ENCODE measurements at places on chromosomes 3 and 15. TPM values are rescaled to one million over a fixed set of nuclear protein-coding genes. Genes with fewer than 3 reads are reported as not detected.

GRCh38 chr3:195085356-195086130, 185.4 kb downstream of the XXYLT1 start:
- no peak for DNase-seq

DNA sequence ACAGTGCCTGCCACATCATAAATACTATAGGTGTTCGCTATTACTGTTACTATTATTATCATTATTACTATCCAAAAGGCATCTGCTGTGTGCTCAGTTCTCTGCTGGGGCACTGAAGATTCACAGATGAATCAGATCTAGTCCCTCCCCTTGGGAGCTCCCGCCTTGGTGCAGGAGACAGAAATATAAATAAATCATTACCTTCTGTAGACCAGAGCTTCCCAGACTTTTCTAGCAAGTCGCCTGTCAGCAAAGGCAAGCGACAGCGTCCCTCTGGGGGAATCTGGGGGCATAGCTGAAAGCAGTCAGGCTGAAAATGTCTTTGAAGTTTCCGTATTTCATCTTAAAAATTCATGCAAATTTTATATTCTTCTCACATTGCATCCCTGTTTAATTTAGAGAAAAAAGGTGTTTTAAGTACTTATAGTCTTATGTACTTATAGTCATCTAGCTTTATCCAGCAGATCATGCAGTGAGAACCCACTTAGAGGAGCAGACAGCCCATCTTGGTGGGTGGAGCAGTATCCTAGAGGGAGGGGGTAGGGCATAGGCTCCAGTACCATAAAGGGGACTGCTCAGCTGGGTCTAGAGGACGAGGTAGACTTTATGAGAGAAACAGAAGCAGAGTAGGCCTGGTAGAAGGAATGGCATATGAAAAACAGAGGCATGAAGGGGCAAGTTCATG, 10.4 kb upstream of the BRPF1 start:
- no peak for DNase-seq

DNA sequence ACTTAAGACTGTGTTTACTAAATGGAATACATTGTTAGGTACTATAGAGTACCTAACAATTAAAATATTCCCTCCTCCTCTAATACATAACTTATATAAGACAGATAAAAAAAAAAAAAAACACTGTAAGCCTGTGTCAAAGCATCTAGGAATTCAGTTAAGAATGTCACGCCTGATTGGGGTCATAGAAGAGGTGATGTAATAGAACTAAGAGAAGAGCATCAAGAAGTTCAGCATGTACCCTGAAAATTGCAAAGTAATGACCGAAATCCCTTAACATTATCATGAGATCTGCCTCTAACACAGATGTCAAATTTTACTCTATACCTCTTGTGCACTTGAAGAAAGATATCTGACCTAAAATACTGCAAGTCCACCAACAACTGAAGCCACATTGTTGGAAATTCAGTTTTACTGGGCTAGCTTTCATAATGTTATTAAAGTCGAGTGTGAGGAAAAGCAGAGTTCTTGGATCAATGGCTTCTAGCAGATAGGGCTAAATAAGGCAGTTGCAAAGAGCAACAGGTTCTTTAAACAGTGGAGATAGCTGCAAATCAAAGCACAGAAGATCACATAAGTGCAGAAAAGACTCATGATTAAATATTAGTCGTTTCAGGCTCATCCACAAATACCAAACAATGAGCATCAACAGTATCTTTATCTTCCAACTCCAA, 75.0 kb downstream of the TBL1XR1 start:
- no peak for DNase-seq

DNA sequence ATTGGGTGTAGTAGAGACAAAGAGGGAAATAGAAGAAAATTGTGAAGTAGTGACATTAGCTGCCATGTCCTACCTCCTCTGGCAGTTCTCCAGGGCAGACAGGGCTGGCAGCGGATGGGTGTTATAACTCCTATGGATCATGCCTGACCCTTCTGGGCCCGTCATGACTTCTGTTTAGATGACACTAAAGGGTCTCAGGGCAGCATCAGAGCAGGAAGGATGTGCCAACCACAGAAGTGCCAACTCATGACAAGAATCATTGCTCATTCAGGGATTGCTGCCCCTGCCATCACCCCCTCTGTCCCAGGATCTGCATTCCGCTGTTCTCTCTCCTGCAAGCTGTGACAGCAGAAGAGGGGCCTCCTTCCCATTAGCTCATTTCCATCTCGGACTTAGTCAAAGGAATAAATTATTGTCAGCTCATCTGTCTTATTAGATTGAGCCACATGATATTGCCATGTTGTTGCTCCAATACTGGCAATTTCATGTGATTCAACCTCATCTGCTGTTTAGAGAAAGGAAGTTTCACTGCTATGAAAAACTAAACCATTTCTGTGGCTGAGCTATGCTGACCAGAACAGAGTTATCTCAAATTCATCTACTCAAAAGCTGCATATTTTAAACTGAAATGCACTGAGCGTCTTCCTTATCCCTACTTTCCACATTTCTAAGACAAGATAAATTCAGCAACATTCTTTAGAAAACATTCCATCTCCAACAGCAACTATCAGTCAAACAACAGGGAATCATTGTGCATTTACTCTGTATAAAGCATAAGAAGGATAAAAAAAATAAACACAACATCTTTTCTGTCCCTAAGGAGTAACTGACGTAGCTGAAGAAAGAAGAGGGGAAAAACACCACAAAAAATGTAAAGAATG, 271.6 kb downstream of the FHIT start:
- peak; percentile 4 for DNase-seq

The ADGRG7 gene
- total RNA-seq: not detected

The C3orf85 gene
- total RNA-seq: not detected

The DUOX1 gene
- total RNA-seq: 1.6 TPM

The PRICKLE2 gene
- total RNA-seq: 22.9 TPM

The ZPLD1 gene
- 1.2 TPM for total RNA-seq

The TRAIP gene
- 1.9 TPM for total RNA-seq

Measured in kidney (tissue), 22 donors.